LoVo (cell line): ENCODE measurements at places on chromosomes 6 and 20.
A peak's percentile ranks its signal among the peaks of the same experiment; 100 is the strongest.

- DNase-seq: peak; percentile 38
Observed at GRCh38 chr20:32585011-32585585, at the start of gene NOL4L. TSS of gene NOL4L (minus strand) at chr20:32585333. CDS start at chr20:32584890, 443 bp downstream.

DNA sequence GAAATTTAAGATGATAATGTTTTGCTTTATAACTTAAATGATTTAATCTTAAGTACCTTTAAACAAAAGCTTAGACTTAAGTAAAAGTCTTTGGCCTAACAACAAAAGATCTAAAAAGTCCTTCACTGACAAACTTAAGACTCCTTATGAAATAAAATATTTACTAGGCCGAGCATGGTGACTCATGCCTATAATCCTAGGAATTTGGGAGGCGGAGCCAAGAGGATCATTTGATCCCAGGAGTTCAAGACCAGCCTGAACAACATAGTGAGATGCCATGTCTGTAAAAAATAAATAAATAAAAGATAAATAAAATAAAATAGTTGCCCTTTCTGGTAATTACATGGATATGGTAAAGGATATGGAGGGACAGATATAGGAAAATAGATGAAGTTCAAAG lies 12.4 kb downstream of the KATNA1 start:
- peak; percentile 67 for DNase-seq

- no peak for DNase-seq
Observed at GRCh38 chr6:17472653-17473183, 79.3 kb downstream of the CAP2 start.

DNA sequence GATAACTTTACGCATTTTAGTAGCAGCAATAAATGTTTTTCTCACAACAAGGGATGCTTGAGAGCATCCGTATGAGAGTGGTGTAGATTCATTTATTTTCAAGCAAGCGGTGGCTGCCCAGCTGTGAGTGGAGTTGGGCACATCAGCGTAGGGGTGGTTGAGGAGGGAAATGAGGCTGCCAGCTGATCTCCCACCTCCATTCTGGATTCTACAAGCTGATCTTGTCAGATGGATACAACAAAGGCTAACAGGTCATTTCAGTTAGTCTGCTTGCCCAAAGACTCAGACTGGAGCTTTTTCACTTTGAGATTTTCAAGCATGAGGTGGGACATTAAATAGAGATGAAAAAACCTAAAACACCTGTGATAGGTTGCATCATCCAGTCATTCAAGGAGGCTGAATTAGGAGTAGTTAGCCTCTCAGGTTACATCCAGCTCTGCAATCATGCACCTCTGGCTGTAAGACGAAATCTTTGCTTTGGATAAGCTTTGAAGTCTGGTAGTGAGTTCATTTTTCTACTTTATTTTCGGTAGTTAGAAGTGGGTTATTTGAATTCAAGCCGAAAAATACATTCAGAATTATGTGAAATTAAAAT lies 1.9 kb upstream of the BACH2 start:
- no peak for DNase-seq

- no peak for DNase-seq
Observed at GRCh38 chr6:90135667-90136066, 161.0 kb downstream of the BACH2 start.
